Occipital lobe (tissue), 3 donors: ENCODE measurements at places on chromosomes 11 and 22. TPM values are rescaled to one million over a fixed set of nuclear protein-coding genes. Genes with fewer than 3 reads are reported as not detected.

The OR10S1 gene
- total RNA-seq, result not detected

The SMC1B gene
- under 0.01 TPM for total RNA-seq

The MCHR1 gene
- total RNA-seq, result 0.62 TPM

The UBE2L6 gene
- 46.6 TPM for total RNA-seq

The MMP13 gene
- total RNA-seq, result not detected

The EFCAB6 gene
- total RNA-seq, result 8.3 TPM
